ENCODE measurements at places on chromosomes 12 and 14.

- DNase-seq: no peak
Observed at GRCh38 chr14:73909681-73910080, 23.0 kb downstream of the ZNF410 start.

DNA sequence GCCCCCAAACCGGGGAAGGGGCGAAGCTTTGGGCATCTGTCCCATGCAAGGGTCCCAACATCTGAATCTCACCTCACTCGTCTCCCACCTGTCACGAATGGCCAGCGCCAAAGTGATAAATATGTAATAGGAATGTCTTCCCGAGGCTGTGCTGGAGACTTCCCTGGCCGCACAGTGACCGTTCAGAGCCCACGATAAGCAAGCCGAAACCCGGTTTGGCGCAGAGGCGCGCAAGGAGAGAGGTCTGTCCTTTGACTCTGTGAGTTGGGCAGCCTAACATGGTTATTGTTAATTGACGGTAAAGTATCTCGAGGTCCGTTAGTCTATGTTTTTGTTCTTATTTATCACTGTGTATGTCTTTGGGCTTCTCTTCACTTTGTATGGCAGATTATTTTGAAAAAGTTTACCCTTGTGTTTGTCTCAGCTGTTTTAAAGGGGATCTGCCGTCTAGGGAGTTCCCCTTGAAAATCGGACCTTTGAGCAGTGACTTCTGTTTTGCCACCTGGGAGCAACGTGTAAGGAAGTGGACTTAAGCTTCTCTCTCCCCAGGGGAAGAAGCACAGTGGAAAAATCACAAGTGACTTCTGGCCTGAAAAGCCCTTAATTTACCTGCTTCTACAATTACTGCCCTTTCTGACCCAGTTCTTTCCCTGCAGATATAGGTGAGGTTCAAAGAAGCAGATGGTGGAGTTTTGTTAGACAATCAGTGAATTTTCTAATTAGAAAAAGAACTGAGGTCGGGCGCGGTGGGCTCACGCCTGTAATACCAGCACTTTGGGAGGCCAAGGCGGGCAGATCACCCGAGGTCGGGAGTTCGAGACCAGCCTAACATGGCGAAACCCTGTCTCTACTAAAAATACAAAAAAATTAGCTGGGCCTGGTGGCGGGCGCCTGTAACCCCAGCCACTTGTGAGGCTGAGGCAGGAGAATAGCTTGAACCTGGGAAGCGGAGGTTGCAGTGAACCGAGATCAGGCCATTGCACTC lies 1.1 kb upstream of the TM9SF1 start:
- DNase-seq: no peak

- peak; percentile 32 for DNase-seq
Observed at GRCh38 chr14:104689109-104689880, at the start of gene INF2. TSS of gene INF2 (plus strand) at chr14:104689618. CDS start at chr14:104701366, 11,748 bp downstream.

DNA sequence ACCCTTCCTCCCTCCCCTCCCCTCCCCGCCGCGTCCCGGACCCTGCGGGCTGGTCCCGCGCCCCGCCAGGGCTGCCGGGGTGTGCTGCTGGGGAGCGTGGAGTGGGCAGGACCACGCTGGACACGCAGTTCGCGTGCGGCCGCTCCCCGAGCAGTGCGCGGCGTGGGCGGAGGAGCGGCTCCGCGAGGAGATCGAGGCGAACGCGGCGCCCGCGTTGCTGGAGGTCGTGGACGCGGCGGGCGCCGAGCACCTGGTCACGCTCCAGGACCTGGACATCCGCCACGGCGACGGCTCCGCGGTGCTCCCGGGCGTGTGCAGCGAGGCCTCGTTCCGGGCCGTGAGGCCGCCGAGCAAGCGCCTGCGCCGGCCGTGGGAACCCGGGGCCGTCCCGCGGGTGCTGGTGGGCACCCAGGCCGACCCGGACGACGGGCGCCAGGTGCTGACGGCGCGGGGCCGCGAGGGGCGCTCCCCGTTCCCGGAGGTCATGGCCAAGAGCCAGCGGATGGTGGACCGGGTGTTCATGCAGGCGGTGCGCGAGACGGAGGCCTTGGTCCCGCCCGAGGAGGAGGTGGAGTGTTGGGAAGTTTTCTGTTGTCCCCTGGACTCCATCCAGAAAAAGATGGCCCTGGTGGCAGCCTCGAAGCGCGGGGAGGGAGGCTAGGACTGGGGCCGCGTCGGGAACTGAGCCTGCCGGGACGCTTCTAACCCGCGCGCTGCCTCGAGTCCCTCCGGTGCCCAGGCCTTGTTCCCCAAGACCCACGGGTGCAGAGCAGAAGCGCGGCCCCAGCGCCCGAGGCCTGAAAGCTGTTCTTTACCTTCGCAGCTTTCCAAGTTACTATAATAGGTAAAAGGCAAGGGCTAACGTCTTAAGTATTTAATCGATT lies 54.7 kb upstream of the EIF5 start:
- DNase-seq: no peak

- DNase-seq: no peak
Observed at GRCh38 chr12:114767906-114768722, 84.1 kb upstream of the TBX3 start.

DNA sequence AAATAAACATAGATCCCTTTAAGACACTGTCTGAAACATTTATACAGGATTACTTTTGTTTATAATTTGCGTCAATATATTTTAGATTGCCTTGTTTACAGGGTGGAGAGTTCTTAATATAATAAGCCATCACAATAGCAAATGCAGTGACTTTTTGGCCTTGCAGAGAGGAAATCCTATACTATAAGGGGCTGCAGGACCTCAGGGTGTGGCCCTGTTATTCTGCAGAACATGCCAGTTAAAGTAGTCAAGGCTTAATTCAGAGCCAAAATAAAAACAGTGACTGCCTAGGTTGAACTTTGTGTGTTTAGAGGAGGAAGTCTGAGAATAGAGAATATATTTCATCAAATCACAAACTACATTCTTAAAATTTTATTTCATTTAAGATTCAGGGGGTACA lies 381.6 kb downstream of the DUSP6 start:
- DNase-seq: no peak

- DNase-seq: no peak
Observed at GRCh38 chr12:57772429-57773322, at the start of gene EEF1AKMT3. TSS of gene EEF1AKMT3 (plus strand) at chr12:57772614. CDS start at chr12:57772725, 111 bp downstream.

DNA sequence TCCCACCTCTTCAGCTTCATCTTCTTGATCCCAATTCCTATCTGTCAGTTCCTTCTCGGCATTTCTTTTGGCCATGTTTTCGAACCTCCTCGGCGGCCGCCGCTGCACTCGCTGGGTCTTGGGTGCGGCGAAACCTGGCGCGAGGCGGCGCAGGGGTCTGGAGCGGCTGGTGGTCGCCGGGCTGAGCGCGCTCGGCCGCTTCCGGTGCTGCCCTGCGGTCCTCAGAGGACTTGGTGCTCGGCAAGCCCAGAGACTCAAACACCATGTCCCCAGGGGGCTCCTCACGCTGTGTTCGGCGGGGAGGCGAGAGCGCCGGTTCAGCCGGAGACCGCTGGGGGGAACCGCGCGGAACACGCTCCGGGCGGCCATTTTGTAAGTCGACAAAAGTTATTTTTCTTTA lies 51.8 kb downstream of the PPP1R36 start:
- no peak for DNase-seq

GRCh38 chr12:72330301-72330700 lies 58.1 kb downstream of the TRHDE start:
- no peak for DNase-seq

DNA sequence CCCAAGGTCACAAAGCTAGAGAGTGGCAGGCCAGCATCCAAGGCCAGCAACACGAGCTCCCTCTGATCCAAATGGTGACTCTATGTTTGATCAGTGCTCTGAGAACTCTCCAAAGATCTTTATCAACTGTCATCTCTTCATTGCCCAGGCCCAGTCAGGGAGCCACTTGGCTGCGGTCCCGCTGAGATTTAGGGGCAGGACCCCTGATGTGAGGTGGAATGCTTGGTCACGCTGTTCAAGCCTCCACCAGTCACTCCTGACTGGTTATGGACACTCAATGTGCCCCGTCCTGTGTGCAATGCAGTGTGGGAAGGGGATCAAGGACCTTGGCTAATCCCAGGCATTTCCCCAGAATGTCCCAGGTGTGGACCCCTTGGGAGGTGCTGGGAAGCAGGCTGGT lies 19.8 kb upstream of the TCL1B start:
- DNase-seq: no peak

GRCh38 chr12:51330186-51330585 lies 6.2 kb upstream of the BIN2 start:
- no peak for DNase-seq

DNA sequence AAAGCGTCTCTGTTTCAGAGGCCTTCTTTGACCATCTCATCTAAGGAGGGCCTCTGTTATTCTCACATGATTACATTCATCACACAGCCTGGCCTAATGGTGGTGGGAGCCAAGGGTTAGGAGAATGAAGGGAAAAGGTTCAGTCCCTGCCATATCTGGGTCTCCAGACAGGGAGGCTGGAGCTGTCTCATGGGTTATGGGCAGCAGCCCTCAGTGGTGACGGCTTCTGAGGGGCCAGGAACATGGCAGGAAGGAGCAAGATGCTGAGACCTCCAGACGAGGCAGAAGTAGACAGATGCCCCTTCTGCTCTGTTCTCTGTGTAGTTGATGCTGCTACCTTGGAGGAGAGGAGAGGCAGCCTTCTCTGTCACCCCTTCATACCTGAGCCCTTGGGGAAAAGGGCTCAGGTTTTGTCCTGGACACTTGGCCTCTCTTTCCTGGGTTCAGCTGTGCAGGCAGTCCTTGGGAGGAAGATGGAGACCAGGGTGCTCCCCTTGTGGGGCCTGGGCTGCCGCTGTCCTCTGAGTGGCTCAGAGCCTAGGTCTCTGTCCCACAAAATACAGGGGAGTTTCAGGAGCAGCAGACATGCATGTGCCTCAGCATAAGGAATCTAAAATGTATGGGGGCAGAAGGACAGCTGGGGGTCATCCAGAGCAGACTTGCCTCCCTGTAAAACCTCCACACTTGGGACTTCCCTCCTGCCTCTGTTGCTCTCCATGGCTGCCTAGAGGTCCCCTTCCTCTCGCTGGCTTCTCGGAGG lies 3.6 kb downstream of the IFI27L2 start:
- no peak for DNase-seq

DNA sequence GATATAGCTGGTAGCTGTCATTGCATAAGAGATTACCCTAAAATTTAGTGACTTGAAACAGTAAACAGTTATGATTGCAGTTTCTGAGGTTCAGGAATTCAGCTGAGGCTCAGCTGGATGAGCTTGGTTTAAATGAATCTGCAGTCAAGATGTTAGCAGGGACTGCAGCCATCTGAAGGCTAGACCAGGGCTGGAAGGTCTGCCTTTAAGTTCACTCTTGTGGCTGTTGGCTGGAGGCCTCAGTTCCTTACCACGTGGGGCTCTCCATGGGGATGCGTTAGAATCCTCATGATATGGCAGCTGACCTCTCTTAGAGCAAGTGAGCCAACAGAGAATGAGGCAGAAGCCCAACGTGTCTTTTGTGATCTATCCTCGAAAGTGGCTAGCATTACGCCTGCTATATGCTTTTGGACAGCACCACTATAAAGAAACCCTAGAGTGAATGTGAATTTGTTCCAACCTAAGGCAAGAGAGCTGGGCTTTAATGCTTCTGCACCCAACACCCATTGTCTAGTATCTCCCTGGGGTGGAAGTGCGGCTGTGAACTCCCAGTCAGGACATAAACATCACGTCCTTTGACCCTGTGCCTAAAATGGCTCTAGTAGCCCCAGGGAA lies 26.0 kb downstream of the HSPB8 start:
- no peak for DNase-seq

- no peak for DNase-seq
Observed at GRCh38 chr14:22955702-22956569, 954 bp downstream of the HAUS4 start.

DNA sequence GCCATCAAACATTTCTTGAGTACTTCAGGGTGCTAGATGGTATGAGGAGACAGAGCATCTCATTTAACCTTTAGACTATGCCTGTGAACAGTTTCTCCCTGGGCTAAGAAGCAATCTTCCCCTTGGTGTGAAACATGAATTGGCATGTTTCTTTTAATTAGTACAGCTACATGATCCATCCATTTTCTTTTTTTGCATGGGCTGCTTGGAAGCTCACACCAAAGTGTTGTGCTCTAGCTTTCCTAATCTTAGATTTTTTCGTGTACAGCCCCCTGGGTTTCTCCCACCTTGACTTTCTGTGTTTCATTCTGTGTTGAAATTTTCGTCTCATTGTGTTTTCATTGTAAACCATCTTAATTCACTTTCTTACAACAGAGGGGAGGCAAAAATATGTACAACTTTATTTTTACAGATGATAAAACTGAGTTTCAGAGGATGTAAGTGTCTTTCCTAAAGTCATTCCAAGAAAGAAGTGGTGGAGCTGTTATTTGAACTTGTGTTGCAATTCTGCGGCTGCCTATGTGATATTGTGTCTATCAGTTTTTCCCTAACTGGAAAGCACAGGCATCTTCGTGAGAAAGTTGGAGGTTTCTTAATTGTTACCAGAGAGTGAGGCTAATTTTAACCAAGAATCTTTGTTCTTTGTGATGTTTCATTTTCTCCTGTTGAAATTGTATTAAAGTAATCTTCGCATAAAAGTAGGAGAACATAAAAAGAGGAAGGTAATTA lies 64.5 kb downstream of the DAAM1 start:
- no peak for DNase-seq

- DNase-seq: no peak
Observed at GRCh38 chr12:76920172-76921099, 41.6 kb upstream of the CSRP2 start.

DNA sequence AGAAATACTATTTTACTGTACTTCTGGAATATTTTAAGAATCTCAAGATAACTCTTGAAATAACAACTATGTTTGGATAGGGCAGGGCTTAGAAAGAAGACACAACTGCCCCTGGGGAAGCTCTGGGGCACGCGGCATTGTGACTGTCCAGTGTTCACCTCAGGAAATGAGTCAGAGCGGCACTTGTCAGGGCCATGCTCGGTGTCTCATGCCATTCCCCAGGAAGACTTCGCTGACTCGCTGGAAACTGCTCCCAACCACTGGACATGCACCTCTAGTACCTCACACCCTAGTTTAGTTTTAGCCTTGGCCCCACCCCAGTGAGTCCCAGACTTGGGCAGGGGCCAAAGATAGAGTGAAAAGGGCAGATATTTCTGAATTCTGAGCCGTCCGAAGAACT lies 192.0 kb downstream of the TTC7B start:
- DNase-seq: no peak

- DNase-seq: no peak
Observed at GRCh38 chr14:61213920-61214319, 67.2 kb downstream of the TMEM30B start.

GRCh38 chr14:21054123-21054767 lies 3.4 kb upstream of the RNASE8 start:
- no peak for DNase-seq

- no peak for DNase-seq
Observed at GRCh38 chr12:109611223-109611622, 37.6 kb downstream of the MVK start.

DNA sequence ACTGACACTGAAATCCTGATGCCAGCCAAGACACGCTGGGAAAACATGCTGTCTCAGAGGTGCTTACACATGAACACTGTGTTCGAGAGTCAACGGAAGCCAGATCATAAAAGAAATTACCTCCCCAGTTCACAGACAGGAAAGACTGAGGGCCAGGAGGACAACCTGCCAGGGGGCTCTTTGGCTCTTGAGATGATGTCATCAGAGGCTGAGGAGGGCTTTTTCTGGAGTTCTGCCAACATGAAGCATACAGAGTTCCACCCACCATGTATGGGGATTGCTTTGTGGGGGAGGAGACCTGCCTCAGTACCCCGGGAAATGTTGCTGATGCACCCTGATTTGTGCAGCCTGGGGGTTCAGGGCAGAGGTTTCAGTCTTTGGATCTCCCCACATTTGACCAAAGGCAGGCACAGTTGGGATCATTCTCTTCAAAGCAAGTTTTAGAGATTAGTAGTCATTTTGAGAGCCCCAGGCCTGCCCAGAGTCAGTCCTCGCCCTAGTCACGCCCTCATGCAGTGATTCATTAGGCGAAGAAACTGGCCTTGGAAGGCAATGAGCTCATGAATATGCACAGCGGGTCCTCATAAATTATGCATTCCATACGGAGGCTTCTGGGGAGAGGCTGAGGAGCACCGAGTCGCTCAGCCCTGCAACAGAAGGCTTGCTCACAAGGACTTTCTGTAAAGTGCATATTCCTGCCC lies 34.9 kb upstream of the EML1 start:
- no peak for DNase-seq

All from CD4-positive, alpha-beta T cell treated with Interleukin-2 at 100 ng/mL for 4 hours (primary cell).